ENCODE measurements at places on chromosomes 1 and 21.
A peak's percentile ranks its signal among the peaks of the same experiment; 100 is the strongest.

GRCh38 chr1:52738893-52739292 lies 12.6 kb downstream of the ZYG11B start:
- no peak for DNase-seq

GRCh38 chr1:174837386-174837785 lies 162.4 kb upstream of the CACYBP start:
- no peak for DNase-seq

- DNase-seq, result no peak
These were observed 16.9 kb downstream of the TCEANC2 start for GRCh38 chr1:54070171-54070837.

DNA sequence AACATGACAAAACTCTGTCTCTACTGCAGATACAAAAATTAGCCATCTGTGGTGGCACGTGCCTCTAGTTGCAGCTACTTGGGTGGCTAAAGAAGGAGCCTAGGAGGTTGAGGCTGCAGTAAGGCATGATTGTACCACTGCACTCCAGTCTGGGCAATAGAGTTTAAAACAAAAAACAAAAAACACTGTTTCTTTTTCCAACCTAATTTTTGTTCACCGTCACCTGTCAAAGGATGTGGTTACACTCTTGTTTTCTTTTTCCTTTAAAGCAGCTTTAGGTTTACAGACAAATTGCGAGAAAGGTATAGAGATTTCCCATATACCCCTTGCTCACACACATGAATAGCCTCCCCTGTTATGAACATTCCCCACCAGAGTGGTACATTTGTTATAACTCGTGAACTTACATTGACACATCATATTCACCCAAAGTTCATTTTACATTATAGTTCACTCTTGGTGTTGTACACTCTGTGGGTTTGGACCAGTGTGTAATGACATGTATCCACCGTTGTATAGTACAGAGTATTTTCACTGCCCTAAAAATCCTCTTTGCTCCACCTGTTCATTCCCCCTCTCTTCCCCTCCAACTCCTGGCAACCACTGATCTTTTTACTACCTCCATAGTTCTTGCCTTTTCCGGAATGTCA lies 26.2 kb downstream of the SMG7 start:
- no peak for DNase-seq

- DNase-seq, result no peak
These were observed 39.4 kb downstream of the PLXNA2 start for GRCh38 chr1:208204779-208205178.

DNA sequence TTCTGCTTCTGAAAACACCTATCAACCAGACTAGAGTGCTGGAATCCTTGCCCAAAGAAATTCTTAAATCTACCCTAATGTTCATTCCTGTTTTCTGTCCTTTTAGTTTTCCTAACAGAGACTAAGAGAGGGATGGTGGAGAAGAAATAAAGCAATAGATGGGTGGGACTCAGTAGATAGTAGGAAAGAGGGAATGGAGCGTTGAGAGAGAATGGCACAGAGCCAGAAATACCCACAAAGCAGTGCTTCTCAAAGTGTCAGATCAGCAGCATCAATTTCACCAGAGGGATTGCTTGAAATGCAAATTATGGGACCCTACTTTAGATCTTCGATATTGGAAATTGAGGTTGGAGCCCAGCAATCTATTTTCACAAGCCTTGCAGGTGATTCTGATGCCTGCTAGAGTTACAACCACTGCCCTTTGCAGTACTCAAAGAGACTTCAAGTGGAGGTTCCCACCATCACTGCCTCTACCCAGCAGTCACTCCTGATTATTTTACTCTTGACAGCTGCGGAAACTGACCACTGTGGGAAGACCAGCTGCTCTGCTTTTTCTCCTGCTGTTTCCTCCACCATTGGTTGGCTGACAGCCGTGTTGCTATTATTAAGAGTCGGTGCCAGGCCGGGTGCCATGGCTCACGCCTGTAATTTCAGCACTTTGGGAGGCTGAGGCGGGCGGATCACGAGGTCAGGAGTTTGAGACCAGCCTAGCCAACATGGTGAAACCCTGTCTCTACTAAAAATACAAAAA lies 11.4 kb upstream of the PRPF3 start:
- DNase-seq, result no peak

GRCh38 chr1:227846265-227846858 lies 30.9 kb downstream of the PRSS38 start:
- no peak for DNase-seq

GRCh38 chr1:17635811-17636210 lies 96.3 kb downstream of the ARHGEF10L start:
- no peak for DNase-seq

DNA sequence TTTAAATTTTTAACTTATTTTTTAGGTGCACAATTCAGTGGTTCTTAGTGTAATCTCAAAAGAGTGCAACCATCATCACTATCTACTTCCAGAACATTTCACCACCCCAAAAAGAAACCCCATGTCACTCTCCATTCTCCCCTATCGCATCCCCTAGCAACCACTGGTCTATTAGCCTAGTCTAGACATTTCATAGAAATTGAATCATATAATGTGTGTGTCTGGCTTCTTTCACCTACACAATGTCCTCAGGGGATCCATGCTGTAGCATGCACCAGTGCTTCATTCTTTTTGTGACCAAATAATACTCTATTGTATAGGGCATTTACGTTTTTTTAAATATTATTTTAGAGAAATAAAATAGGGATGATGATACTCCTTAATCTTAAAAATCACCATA lies 64.7 kb downstream of the JAK1 start:
- DNase-seq, result no peak

DNA sequence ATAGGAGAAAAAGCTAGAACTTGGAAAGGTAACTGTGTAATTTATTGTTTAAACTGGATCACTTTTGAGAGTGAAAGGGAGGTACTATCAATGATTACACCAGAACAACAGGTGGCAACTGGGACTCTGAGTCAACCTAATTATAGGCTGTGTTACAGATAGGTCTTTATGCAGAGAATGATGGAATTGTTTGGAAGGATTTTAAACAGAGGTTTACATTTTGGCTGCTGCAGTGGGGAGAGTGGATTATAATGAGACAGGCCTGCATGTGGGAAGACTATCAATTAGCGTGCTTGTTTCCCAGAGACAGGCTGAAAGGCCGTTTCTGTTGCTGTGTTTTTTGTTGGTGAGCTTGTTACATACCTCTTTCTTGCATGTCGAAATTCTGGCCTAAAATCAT lies 432.9 kb downstream of the PLA2G4A start:
- DNase-seq, result no peak

DNA sequence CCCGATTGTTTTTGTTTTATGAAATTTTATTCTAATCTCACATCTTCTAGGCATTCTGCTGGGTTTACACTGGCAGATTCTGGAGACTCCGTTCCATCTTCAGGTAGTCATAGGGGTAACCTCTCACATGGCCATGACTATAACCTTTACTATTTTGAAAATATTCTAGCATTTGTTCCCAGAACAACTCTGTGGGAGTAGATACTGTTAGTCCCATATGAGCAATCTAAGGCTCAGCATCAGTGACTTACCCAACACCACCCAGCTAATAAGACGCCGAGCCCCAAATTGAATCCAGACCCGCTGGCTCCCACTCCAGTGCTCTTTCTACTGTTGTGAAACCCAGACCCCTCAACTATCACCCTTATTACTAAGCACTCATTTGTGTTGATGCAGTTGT lies 9.8 kb downstream of the ADAMTS4 start:
- DNase-seq, result no peak

DNA sequence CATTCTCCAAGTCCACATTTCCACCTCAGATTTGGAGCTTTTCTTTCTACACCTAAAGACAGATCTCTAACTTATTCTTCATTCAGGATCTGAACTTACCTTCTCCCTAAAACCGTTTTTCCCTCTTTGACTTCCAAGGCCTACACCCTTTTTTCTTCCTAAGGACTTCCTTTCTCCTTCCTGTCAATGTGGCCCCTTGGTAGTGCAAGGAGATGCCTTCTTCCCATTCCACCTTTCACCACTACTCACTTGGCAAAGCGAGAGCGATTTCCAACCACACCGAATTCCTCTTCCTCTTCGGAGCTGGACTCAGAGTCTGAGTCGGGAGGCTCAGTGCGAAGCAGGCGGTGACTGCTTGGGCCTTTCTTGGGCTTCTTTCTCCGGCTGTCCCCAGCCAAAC lies 1.3 kb downstream of the EFCAB14 start:
- DNase-seq, result no peak

DNA sequence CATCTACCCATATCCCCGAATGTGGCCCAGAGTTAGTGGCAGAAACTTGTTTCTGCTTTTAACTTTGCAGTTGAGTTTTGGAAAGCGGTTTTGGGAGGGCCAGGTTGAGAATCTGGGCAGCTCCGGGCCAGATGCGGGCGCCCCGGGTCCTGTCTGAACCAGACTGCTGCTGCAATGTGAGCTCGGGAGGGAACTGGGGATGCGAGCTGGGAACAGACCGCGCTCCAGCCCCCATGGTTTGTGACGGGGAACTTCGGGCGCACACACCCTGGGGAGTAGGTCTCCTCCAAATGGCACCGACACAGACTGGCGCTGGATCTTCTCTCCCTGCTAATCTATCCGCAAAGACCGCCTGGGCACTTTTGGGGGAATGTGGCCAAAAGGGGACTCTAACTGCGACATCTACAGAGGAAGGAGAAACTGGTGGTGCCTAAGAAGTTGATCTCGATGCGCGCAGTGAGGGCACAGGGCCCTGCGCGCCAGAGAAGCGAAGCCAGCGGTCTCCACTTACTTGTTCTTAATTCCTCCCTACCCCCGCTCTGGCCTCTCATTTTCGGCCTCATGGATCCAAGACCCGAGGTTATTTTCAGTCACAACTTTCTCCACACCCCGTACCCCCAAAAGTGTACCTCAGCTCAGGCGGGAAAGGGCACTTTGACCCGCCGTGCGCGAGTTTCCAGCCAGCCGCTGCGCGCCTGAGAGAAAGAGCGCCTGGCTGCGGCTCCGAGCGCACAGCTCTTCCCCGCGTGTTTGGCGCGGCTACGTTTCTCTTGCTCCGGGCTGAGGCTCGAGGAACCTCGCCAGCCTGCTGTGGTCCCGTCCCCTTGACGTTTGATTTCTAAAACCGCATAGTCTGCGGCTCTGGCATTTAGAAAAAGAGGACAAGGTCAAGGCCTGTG lies 411.0 kb upstream of the ESRRG start:
- DNase-seq, result no peak

DNA sequence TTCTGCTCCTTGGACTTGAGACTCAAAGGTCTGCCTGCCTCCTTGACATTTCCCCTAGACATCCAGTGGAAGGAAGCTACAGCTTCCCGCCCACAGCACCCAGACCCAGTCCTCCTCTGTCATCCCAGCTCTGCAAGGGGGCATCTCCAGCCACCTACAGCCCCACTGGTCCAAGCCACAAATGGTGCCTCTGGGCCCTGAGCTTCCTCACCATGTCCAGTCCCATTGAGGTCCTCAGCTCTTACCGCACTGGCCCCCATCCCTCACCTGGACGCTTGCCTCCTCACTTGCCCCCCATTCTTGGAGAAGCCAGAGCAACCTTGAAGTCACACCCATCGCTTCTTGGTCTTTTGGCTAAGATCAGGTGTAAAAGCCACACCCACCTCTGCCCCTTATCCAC lies 13.2 kb downstream of the PODN start:
- DNase-seq, result no peak

DNA sequence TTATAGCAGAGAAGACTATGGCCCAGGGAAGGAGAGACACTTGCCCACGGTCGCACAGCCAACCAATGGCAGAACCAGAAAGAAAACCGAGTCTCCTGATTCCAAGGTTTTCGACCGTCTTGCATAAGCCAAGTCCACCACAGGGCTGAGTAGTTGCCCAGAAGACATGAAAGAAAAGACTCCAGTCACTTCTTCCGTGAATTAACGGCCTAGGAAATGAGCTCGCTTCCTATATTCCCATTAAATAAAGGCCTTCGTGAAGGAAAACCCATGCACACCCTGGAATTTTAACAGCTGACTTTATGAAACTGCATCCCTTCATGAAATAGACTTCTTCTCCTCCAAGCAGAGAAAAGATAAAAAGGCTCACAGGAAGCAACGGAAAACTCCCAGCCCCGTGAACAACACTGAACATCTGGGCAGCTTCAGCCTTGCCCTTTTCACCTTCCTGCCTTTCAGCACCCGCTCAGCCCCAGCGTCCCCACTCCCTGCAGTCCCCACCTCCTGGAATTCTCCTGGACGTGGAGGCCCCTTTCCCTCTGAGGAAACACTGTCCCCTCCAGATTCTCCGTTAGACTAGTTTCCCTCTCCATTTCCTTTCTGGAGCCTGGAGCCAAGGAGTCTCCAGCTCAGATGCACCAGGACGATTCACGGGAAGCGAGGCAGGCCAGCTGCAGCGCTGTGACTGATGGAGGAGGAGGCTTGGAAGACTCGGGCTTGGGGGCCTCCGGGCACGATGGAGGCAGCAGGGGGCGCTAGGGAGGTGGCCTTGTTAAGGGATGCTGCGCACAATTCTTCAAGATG lies 2.7 kb upstream of the MYOC start:
- DNase-seq, result peak; percentile 75

DNA sequence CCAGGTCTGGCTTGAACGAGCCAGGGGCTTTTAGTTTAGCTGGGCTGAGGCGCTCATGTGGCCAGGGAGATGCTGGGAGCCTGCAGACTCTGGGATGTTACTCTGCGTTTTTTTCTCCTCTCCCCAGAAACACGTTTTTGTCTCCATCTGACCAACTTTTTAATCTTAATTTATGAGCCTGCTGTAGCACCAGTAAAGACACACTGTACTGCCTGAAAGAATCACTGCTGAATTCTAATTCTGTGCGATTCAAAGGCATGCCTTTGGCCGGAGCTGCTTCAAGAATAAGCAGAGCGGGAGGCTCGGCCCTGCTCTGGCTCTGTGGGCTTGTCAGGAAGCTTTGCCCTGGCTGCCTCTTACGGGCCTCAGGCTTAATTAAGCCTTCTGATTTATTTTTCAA lies 129.5 kb downstream of the CAMTA1 start:
- no peak for DNase-seq

DNA sequence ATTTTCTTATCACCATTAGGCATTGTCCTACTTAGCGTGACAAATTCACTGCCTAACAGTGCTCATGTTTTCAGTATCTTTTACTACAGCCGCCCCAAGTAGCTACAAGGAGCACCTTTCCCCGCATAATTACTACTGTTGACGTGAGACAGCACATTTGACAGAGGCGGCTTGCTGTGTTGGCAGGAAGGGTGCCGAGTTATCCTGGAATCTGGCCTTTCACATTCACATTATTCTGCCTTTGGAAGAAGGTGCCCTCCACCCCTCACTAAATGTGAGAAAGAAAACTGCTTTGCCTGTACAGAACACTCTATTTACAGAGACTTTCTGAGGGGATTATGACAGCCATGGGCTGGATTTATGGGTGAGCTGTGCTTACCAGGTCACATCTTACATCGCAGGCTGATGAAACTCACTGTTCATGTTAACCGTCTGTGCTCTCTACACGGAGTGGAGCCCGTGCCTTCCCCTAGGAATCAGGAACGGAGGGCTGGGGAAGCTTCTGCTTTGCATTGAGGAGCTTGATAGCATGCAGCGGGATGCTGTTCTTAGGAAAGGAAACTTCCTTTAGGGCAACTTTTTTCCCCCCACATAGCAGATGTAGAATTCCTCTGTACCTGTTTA lies 148.0 kb upstream of the ZRANB2 start:
- no peak for DNase-seq

DNA sequence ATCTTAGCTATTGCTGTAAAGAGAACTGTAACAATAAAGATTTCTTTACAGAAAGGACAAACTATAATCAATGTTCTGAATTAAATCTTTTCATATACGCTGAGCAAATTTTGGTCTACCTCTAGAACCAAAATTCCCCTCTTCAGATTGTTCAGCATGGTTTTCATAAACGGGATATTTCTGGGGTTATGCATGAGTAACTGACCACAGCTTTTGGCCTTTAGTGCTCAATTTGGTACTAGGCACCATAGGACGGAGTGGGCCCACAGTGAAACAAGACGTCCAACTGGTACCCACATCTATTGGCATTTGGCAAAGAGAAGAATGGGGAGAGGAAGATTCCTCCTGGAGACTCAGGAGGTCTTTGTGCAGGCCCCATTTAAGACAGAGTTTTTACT lies 184.5 kb downstream of the TGFBR3 start:
- no peak for DNase-seq
